Muscle of arm (tissue), 14 donors: ENCODE measurements at places on chromosomes 6 and 20.

GRCh38 chr6:26030716-26031115, 56.5 kb upstream of the HFE start:
- DNase-seq = no peak

DNA sequence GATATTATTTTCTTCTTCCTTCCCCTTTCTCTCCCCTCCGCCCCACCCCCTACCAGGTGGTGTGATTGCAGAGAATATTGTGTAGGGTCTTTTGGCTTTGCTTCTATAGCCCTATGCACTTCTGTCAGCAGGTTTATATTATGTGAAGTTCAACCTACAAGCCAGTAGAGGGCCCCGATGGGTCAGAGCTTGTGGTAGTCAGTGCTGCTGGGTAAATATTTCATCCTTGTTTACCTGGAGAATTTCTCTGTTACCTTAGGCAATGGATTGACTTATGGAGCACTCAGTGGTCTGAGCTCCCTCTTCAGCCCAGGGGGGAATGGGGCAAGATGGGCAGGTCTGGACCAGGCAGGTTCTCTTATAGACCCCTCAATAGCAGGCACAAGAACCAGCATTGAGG, 720.9 kb downstream of the GRIK2 start:
- no peak for DNase-seq

- DNase-seq = peak; percentile 82
Measured at GRCh38 chr6:28443112-28443773, at the start of gene ZSCAN23. Gene ZSCAN23 (minus strand): TSS chr6:28443491. CDS start chr6:28436266, 7,225 bp downstream.

- DNase-seq = no peak
Measured at GRCh38 chr20:34562641-34563040, 4.1 kb downstream of the MAP1LC3A start.

DNA sequence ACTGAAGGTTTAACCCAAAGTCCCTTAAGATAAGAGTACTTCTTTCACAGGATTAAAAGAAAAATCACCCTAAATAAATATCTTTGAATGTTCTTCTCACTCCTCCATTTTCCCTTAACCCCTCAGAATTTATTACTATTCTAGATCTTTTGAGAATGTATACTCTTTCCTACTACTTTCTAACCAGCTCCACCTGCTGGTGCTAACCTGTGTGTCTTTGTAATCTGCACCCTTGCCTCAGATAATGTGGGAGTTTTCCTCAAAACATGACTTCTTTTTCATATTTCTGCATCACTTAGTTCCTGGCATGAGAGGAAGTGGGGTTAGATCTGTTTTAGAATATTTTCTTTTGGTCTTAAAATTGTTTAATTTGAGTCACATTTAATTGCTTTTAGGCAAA, 394.2 kb downstream of the BMP2 start:
- DNase-seq = no peak

DNA sequence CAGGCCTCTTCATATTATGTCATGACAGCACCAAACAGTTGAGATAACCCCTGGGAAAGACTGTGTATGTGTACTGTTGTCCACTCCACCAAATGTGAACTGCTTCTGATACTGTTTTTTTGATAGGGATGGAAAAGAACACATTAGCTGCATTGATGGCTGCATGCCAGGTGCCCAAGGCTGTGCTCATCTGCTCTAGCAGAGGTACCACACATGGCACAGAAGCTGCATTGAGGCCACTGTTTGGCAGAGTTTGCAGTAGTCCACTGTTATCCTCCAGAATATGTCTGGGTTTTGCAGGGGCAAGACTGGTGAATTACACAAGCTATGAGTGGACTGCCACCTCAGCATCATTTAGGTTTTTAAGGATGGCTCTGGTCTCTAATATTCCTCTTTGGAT, 28.2 kb upstream of the ELMO2 start:
- DNase-seq = no peak

- DNase-seq = no peak
Measured at GRCh38 chr6:53591873-53592272, 47.0 kb upstream of the GCLC start.

DNA sequence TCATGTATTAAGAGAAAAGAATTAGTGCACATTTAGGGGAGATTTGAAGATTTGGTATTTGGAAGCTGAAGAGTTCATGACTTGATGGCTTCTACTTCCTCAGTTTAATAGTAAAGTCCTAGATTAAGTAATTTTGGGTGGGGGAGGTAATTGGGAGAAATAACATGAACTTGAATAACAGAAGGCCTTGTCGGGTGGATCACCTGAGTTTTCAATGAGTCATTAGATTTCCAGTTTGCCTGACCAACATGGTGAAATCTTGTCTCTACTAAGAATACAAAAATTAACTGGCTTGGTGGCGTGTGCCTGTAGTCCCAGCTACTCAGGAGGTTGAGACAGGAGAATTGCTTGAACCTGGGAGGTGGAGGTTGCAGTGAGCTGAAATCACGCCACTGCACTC, 181.0 kb downstream of the GJA1 start:
- no peak for DNase-seq

- no peak for DNase-seq
Measured at GRCh38 chr6:169520104-169520503, 181.7 kb downstream of the WDR27 start.

DNA sequence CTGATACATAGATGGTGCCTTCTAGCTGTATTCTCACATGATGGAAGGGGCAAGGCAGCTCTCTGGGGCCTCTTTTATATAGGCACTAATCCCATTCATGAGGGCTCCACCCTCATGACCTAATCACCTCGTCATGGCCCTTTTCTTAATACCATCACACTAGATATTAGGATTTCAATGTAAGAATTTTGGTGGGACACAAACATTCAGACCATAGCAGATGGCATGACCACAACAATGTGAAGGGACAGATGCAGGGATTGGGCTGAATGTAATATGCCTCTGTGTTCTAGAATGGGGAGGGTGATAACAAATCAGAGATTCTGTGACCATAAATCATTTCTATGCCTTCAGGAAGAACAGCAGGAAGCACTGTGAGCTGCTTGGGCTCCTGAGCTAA, 145.8 kb downstream of the LCA5 start:
- no peak for DNase-seq

DNA sequence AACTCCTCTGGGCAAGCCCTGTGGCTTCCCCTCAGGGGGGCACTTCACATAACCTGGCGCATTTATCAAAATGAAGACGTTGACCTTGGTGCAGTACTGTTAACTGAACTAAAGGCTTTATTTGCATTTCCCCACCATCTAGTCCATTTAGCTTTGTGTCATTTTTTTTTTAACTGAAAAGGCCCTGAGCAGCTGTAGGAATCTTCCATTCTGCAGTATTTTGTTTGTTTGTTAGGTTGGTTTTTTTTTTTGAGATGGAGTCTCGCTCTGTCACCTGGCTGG, 10.7 kb downstream of the TMEM181 start:
- no peak for DNase-seq

DNA sequence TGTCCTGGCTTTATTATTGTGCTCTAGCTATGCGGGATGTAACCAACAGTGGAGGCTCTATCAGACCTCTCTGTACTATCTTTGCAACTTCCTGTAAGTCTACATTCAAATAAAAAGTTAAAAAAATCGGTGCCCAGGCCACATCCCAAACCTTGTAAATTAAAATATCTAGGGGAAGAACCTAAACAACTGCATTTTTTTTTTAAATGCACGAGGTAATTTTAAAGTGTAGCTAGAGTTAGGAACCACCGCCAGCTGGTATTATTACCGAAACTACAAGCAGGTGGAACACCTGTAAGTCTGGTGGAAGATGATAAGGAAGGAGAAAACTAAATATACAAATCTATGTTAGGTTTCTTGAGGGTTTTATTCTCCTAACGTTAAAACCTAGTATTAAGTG, 34.5 kb upstream of the ID4 start:
- no peak for DNase-seq

- no peak for DNase-seq
Measured at GRCh38 chr6:81996414-81996813, 243.9 kb upstream of the TENT5A start.

- DNase-seq = no peak
Measured at GRCh38 chr6:164753517-164753916, 555.9 kb downstream of the C6orf118 start.

DNA sequence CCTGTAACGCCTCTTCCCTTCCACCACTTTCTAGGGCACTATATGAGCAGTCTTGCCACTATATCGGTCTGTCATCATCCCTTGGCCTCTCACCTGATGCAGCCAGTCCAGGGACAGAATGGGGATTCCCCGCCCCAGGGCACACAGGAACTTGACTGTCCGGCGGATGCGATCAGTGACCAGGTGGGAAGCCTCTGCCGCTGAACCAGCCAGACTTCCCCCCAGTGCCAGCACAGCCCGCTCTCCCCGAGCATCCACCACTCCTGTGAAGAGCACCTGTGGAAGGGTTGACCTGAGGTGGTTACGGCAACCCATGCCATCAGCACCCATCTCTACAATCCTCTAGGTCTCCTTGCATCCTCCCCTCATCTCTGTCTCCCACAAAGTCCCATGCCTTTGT, 12.2 kb upstream of the NRM start:
- no peak for DNase-seq

- DNase-seq = no peak
Measured at GRCh38 chr6:27834384-27834783, 77.8 kb downstream of the OR2B2 start.
